WTC11 (cell line): ENCODE measurements at places on chromosomes 12 and 14.
A peak's percentile ranks its signal among the peaks of the same experiment; 100 is the strongest.

DNA sequence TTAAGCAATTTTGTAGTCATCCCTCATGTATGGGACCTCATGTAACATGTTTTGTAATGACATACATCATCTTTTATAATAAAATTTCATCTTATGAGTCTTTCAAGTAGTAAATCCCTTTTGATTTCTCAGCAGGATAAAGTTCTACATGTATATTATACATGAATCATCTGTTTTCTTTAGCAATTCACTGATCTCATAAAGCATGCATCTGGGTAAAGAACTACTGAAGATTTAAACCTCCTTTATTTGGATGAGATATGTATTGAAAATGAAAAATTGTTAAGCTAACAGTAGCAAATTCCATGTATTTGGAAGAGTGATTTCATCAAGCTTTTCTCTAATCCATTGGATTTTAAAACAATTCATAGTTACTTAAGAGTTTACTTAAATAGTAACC lies 126.9 kb downstream of the KITLG start:
- DNase-seq = no peak

GRCh38 chr14:61128382-61129167 lies 147.5 kb downstream of the SLC38A6 start:
- DNase-seq = no peak

DNA sequence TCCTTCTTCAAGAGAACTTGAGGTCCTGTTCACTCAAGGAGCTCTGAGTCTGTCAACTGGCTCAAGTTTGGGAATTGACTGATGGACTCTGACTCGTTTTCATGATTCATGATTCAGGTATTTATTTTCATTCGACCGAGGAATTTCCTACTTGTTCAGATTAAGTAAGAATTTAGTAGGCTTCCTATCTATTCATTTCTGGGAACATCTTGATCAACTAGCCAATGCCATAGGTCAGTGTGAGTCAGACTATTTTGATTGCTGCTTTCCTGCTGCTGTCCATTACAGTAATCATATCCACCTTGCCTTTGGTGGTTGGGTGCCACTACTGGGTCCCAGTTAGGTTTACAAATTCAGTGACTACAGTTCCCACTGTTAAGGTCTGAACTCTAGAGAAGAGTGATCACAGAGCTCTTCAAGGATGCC lies 6.1 kb downstream of the FAM186A start:
- no peak for DNase-seq

DNA sequence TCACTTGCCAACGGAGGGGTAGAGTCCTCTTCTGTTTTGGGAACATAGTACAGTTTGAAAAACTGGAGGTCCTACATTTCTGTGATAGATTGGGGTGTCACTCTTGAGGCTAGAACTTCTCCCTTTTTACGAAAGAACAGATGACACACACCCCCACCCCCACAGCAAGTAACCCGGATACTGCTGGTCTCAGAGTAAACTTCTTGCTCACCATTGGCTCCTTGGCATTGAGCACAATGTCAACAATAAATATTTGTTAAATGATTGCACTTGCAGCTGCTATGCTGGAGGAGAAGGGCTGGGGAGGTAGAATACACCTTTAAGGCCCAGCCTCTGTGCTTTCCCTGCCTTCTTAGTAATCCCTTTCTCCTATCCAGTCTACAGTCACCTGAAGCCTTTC lies 149.8 kb downstream of the TGFB3 start:
- no peak for DNase-seq

GRCh38 chr12:111411185-111411764 lies 5.6 kb downstream of the SH2B3 start:
- DNase-seq = no peak

- DNase-seq = no peak
These were observed 317.5 kb upstream of the KITLG start for GRCh38 chr12:88897723-88898122.

DNA sequence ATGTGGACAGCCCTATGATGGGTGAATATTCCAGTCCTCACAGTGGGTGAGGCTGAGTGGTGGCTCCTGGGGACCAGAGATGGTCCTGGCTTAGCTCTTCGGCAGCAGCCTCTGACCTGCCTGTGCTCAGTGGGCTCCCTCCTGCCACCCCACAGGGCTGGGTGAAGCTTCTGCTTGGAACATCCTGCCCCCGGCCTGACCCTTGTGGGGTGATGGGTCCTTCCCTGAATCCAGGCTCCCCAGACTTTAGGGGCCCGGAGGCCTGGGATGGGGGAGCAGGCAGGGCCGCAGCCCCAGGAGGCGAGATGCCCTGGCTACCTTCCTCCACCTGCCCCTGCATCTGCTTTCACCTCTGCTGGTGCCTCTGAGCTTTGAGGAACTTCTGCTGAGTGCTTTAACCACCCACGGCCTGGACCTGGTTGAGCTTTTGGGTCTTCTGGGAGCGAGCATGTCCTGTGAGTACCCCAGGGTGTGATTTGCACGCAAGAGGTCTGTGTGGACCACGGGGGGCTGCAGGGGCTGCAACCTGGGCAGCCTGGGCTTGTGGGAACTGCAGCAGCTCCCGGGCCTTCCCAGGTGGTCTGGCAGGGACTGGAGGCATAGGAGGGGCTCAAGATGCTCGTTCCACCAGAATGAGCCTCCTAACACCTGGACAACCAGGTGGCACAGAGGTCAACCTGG lies 159.5 kb downstream of the KIF26A start:
- DNase-seq = no peak

GRCh38 chr12:17334784-17335183 lies 728.8 kb upstream of the LMO3 start:
- DNase-seq = no peak

DNA sequence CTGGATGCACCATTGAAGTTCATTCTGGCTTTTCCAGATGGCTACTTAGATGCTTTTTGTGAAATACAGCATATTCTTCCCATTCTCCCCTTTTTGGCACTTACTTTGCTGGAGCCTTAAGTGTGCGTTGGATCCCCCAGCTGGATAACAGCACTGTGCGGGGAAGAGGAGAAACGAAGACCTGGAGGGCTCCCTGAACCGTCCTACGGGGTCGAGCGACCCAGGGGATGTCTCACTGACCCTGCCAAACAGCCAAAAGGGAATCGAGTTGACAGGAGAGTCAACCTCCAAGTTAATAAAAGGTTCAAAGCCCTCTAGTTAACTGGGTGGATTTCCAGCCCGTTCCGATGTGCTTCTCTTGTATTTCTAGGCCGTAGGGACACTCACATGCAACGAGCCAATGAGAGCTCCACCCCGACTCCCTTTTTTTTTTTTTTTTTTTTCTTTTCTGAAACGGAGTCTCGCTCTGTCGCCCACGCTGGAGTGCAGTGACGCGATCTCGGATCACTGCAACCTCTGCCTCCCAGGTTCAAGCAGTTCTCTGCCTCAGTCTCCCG lies 1.0 kb upstream of the CAMKK2 start:
- no peak for DNase-seq

- DNase-seq = no peak
These were observed 43.1 kb upstream of the MMP17 start for GRCh38 chr12:131784909-131785762.

GRCh38 chr12:122584177-122584863 lies 57.3 kb downstream of the KNTC1 start:
- DNase-seq = no peak

DNA sequence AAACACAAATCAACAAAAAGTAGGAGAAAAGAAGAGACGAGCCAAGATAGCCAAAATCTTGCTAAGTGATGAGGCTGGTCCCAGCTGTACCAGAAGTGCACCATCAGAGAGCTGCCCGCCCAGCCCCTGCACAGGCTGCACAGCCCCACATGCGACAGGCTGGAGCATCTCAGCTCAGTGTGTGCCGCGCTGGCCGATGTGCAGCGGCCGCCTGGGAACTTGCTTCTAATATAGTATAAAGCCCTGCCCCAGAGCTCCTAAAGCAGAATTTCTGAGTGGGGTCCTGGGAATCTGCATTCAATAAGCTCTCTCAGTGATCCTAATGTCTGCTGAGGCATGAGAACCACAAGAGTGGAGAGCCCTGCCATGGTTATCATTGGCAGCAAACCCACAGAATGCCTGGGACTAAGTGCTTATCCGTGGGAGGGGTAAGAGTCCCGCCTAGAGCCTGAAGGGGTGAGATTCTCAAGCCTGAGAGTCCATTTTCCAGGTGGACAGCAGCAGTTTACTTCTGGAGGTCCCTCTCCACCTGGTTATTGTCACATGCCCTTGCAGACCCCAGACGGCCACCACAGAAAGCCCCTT lies 171.6 kb downstream of the DPF3 start:
- DNase-seq = no peak

- DNase-seq = no peak
These were observed 4.1 kb downstream of the BHLHE41 start for GRCh38 chr12:26120561-26121274.

DNA sequence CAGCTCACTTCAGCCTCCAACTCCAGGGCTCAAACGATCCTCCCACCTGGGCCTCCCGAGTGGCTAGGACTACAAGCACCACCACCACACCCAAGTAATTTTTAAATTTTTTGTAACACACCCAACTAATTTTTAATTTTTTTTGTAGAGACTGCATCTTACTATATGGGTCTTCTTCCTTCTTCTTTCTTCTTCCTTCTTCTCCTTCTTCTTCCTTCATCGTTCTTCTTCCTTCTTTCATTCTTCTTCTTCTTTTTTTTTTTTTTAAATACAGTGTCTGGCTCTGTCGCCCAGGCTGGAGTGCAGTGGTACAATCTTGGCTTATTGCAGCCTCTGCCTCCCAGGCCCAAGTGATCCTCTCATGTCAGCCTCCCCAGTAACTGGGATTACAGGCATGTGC lies 965 bp upstream of the CREBL2 start:
- DNase-seq = no peak

- DNase-seq = peak; percentile 68
These were observed 97.8 kb downstream of the BCL11B start for GRCh38 chr14:99174081-99174769.

GRCh38 chr12:53829130-53829819 lies 77.5 kb upstream of the CISTR start:
- DNase-seq = no peak

DNA sequence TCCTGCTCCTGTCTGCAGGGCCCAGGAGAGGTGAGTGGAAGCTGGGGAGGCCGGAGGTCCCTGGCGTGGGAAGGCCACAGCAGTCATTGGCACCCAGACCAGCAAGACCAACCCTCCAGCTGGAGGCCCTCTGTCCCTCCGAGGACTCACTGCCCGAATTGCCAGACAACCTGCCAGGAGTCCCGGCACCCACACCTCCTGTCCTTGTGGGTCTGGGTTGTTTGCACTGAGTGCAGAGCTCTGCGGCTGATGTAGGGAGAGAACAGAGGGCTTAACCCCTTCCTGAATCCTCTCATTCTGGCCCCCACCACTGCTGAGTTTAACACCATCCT lies 204.9 kb downstream of the KIF26A start:
- DNase-seq = no peak

- no peak for DNase-seq
These were observed 384.6 kb downstream of the APAF1 start for GRCh38 chr12:99029511-99030271.
